K562 (cell line): ENCODE measurements at places on chromosomes 7 and 10. TPM values are rescaled to one million over a fixed set of nuclear protein-coding genes. Genes with fewer than 3 reads are reported as not detected.

- no peak for DNase-seq
These were observed 951.0 kb downstream of the TYW1 start for GRCh38 chr7:67947646-67948045.

GRCh38 chr10:129875993-129876726 is 87.9 kb downstream of the EBF3 start:
- DNase-seq = no peak

GRCh38 chr10:108904163-108904838 is 1019.0 kb downstream of the XPNPEP1 start:
- no peak for DNase-seq

DNA sequence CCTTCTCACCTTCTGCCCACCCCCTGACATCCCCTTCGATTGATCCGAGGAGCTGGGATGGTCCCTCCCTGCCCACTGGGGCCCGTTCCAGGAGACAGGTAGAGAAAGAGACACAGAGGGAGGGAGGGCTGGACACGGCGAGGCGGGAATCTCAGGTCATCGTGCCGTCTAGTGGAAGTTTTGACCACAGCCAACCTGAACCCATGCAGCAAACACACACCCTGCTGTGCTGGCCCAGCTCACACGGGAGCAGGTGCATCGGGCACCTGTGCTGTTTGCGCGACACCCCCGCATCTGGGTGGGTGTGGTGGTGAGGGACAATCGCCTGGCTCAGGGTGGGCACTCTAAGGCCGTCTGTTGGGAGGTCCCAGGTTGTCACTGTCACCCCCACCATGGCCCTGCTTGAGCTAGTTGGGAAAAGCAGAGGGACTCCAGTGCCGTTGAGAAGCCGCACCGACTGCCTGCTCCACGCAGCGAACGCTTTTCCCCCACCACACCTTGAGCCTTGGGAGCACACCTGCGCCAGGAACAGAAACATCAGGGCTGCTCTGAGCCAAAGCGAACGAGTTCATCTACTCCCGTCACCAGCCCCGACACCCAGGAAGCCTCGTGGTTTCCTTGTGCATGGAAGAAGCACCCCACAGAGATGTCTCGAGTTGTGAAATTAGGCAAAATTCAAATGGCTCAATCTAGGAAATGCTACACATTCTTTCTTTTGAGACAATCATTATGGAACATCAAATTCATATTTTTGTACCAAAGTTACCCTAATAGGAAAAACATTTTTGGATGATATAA is 285.8 kb downstream of the DNAJB6 start:
- no peak for DNase-seq

- no peak for DNase-seq
These were observed 54.3 kb downstream of the ZNF438 start for GRCh38 chr10:30977385-30977784.

GRCh38 chr7:45657890-45658715 is 83.9 kb downstream of the ADCY1 start:
- DNase-seq = no peak

DNA sequence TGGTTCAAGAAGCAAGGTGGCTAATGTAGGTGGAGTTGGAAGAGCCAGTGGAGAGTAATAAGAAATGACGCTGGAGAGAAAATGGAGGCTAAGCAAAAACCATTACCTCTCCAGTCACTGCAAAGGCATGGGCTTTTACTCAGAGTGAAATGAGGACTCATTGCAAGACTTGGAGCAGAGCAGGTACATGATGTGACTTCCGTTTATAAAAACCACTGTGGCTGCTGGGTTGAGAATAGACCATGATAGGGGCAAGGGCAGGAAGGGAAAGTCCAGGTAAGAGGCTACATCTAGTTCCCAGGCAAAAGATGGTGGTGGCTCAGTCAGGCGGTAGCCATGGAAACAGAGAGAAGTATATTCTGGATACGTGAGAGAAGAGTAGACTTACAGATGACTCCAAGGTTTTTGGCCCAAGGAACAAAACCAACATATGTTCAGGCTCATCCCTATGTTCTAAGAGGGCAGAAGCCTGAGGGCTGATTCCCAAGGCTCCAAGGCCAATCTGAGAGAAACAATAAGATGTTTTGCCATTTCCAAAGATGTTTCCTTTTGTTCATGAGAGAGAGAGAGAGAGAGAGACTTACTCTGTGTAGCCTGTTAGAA is 21.5 kb upstream of the PDE1C start:
- no peak for DNase-seq

GRCh38 chr10:110572862-110573261 is 5.4 kb downstream of the SMC3 start:
- DNase-seq = no peak

DNA sequence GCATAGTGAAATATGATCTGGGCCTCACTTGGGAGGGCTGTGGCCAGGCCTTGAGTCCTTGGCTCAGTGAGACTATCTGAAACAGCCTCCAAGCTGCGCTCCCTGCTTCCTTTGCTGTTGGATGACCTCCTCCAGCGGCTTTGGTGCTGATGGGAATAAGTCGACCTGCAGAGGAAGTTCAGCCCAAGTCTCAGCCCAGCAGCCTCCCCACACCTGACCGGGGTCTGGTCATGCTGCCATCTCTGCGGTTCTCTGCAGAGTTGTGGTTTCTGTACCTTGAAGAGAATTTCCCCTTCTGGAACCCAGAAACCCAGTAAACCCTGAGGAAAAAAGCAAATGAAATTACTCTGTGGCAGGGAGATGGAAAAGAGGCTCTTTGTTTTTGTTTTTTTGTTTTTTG is 4.6 kb upstream of the RBAK start:
- DNase-seq = no peak

GRCh38 chr7:11633310-11633709 is 198.7 kb downstream of the THSD7A start:
- DNase-seq = no peak

- no peak for DNase-seq
These were observed 173.3 kb upstream of the ZNF804B start for GRCh38 chr7:88586219-88586618.

- no peak for DNase-seq
These were observed 120.8 kb upstream of the CDCA7L start for GRCh38 chr7:22066522-22066921.

- no peak for DNase-seq
These were observed 245.5 kb downstream of the GALNT17 start for GRCh38 chr7:71377469-71377868.

DNA sequence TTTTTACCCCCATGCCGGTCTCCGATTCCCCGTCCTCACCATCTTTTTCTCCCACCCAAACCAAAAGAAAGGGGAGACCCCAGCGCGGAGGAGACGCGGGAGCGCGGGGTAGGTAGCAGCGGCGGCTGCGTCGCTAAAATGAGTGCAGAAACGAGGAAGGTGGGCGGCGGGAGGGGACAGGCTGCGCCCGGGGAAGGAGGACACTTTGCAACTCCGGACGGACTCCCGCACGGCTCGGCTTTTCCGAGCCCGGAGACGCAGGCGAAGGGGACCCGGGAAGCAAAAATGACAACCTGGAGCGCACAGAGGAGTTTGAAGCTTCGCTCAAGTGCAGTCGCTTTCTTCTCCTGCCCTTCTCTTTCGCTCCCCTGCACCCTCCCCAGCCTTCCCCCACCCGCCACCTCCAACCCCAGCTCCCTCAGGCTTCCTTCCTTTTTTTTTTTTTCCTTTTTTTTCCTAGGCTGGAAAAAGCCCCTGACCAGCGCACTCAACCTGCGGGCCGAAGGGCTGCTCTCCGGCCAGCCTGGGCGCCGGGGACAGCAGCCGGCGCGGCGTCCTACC is 453 bp downstream of the SFMBT2 start:
- DNase-seq = peak; percentile 33

- DNase-seq = no peak
These were observed 149.5 kb upstream of the VWC2 start for GRCh38 chr7:49623943-49624342.

DNA sequence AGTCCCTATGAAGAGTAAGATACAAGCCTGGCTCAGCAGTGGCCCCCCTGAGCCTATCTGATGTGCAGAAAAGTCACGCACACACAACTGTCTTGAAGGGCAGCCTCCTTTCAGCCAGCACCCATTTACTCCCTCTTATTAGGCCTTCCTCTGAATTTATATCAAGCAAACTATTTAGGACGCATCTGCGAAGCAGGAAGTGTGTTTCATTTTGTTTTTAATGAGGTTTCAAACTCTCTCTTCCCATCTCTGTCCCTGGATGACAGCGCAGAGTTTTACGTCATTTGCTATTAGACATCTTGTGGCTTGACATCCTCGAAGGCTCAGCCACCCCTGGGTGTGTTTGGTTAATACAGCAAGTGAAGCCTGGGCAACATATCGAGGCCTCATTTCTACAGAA is 79.5 kb downstream of the CUX1 start:
- DNase-seq = no peak

GRCh38 chr7:99920149-99920548 is 819 bp upstream of the TRIM4 start:
- no peak for DNase-seq

GRCh38 chr10:5540891-5541290 is 16.1 kb downstream of the CALML3 start:
- DNase-seq = no peak

DNA sequence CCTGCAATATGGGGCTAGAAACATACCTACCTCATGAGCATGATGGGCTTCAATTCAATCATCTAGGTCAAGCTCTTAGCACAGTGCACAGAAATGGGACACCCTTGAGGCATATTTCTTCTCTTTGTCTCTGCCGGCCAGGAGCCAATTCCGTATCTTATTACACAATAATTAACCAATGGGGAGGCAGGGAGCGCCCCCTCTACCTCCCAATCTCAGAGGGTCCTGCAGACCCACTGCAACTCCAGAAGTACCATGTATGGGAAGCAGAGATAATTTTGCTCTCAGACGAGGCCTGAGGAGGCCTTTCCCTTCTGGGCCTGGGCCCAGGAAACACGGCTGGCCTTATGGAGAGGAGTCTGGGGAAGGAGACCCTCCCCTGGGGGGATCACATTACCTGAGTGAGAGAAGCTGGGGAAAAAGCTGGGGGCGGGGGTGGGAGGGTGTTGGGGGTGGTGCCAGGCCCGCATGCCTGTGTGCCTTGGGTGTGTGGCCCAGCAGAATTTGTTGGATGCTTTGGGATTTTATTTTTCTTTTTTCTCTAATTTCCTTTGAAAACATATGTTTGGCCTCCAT is 155.5 kb downstream of the UBE2H start:
- no peak for DNase-seq

- peak; percentile 29 for DNase-seq
These were observed 87.3 kb downstream of the IDE start for GRCh38 chr10:92486637-92487036.

- no peak for DNase-seq
These were observed 59.3 kb downstream of the DLG5 start for GRCh38 chr10:77867124-77867719.

PDGFA gene
- 9.8 and 10.2 TPM in 2 replicates for total RNA-seq

GHRHR gene
- total RNA-seq = not detected in 2 replicates

CARD11 gene
- total RNA-seq = 11.4 and 12.8 TPM in 2 replicates

CTTNBP2 gene
- 0.09 TPM in 1 of 2 replicates, not detected in the other for total RNA-seq

CPA2 gene
- total RNA-seq = 0.84 and 1.2 TPM in 2 replicates

SPDYE1 gene
- total RNA-seq = not detected in 2 replicates

MACC1 gene
- total RNA-seq = 16.1 and 20.4 TPM in 2 replicates

NYAP1 gene
- total RNA-seq = 0.82 and 0.87 TPM in 2 replicates

PWWP2B gene
- total RNA-seq = 9.2 and 9.8 TPM in 2 replicates

PDE6C gene
- not detected in 2 replicates for total RNA-seq

RBP3 gene
- total RNA-seq = not detected in 2 replicates

CYP2C19 gene
- total RNA-seq = not detected in 2 replicates
